Left forelimb (tissue), 1 donor: ENCODE measurements at places on chromosomes 2 and 18.

DNA sequence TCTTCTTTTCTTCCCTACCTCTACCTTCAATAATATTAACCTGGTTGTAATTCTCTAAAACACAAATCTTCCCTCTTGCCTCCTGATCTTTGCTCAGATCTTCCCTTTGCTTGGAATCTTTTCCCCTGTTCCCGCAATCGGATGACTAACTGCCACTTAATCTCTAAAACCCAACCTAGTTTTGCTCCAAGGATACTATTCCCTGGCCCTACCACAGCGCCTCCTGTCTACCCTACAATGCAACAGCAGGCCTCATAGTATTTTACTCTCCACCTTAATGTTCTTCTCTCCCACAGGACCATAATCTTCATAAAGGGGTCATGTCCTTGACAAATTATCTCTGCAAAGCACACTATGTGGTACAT is 246.8 kb upstream of the TNP1 start:
- no peak for DNase-seq

DNA sequence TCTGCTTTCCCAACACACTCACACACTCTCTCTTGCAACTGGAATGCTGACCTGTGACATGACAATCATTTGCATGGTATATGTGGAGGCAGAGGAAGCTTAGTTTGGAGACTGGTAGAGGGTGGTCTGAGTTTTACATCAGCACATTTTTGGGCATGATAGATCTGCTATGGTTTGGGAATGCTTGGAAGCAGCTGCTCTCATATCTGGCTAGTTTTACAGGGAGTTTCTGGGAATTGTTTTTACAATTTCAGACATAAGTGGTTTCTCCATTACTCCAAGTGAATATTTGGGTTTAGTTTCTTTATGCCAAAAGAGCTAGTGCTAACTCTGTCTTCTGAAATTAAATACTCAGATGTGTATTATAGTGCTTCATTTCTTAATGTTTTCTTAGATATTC is 977.6 kb downstream of the SUCLG1 start:
- no peak for DNase-seq

- no peak for DNase-seq
Observed at GRCh38 chr2:231633241-231633976, 40.7 kb downstream of the TEX44 start.

GRCh38 chr2:85709401-85709811 is 15.2 kb downstream of the GNLY start:
- no peak for DNase-seq

GRCh38 chr2:96527286-96528005 is 9.1 kb upstream of the ARID5A start:
- DNase-seq = no peak

DNA sequence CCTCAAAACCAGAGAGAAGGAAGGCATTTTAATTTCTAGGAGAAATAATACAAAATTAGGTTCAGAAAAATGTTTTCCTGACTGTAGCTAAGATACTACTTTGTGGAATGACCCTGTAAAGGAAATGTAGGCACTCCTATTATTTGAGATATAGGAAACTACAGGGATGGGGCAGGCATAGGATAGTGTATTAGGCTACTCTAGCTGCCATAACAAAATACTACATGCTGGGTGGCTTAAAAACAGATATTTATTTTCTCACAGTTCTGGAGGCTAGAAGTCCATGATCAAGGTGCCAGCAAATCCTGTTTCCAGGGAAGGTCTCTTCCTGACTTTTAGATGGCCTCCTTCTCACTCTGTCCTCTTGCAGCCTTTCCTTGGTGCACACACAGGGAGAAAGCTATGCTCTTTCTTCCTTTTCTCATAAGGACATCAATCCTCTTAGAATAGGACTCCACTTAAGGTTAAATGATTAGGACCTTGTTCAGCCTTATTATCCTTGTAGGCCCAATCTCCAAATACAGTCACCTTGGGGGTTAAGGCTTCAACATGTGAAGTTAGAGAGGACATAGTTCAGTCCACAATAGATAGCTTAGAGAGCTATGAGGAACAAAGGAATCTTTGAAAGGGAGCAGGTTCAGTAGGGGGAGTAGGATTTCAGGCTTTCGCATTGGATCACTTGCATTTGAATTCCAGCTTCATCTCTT is 14.0 kb upstream of the CAVIN2 start:
- DNase-seq = no peak

GRCh38 chr2:151111599-151112278 is 149.9 kb downstream of the RBM43 start:
- no peak for DNase-seq

DNA sequence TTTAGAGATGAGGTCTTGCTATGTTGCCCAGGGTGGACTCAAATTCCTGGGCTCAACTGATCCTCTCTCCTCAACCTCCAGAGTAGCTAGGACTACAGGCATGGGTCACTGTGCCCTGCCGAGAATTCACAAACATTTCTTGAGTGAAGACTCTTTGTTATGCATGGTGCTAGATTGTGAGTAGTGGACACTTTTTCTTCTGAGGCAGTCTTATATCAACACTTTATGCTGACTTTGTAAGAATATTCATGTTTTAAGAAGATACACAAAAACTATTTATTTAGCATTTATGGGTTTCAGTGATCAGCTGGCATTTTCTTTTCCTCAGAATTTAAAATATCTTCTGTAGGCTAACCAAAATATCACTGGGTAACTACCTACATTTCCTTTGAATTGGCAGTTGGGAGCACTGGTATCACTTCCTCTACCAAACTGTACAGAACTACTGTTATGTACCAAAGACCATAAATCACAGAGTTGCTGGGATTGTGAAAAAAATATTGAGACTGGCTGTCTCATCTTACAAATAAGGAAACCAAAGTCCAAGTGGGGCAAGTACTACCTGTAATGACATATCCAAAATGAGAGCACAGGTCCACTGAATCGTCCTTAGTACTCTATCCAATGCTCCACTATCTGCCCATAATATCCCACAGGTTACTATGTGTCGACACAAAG is 34.0 kb downstream of the DOCK10 start:
- DNase-seq = no peak

GRCh38 chr18:28412521-28412920 is 235.6 kb upstream of the CDH2 start:
- DNase-seq = no peak

- no peak for DNase-seq
Observed at GRCh38 chr2:132392221-132392620, 24.4 kb upstream of the GPR39 start.

DNA sequence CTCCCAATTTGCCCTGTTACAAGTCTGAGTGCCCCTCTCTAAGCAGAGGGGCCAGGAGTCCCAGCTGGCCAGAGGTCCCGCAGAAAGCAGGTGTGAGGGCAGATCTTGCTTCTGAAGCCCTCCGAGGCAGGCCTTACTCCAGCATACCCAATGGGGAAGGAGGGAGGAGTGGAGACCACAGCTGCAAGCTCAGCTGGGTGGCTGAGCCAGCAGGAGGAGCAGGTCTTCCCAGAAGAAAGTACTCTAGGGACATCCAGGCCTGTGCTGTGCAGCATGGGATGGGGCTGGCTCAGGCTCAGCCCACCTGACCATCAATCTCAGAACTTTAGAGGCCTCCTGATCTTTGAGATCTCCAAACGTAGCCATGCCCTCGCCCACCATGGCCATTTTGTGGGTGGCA is 31.3 kb downstream of the PLB1 start:
- no peak for DNase-seq

DNA sequence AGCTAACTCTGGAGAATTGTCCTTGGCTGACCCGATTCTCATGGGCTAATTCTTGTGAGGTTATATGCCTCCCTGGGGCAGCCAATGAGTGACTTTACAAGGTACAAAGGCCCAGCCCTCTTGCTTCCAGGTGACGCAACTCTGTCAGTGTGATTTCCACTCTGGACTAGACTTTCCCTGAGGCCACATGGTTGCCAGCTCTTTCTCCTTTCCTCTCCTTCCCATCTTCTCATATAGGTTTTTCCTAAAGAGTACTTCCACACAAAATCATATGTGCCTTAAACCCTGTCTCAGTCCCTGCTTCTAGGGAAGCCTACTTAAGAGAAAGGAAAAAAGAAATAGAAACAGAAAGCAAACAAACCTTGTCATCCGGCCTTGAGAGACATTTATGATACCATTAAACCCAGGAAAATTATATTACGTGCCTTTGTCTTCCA is 226.2 kb upstream of the ZSWIM2 start:
- no peak for DNase-seq

GRCh38 chr2:176414641-176415040 is 145.4 kb downstream of the MTX2 start:
- no peak for DNase-seq

DNA sequence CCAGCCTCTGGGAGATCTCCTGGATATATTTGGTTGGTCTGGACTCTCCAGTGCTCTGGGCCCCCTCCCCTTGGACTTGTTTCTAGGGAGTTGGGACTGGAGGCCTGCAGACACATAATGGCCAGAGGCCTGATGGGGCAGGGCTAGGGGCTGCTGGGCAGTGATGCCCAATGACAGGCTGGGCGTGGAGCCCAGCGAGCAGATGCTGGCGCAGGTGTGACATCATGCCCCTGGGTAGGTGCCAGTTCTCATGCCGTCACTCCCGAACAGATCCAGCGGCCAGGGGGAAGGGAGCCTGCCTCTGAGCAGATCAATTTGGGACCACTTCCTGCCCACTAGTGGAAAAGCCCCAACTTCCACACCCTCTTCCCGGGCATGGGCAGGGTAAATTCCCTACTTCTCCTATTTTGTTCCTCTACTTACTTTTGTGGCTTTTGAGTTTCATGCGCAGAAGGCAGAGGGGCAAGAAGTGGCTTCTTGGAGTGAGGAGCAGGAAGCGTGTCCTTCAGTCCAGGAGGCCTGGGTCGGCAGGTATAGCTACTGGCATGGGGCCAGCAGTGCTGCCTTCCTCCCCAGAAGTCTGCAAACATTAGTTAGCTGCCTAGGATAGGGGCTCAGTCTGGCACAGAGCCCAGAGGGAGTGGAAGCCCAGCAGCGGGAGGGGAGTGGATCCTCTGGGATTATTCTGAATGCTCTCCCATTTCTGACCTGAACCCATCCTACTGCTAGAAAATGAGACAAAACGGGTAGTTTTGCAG is 6.1 kb downstream of the MPV17 start:
- DNase-seq = no peak

DNA sequence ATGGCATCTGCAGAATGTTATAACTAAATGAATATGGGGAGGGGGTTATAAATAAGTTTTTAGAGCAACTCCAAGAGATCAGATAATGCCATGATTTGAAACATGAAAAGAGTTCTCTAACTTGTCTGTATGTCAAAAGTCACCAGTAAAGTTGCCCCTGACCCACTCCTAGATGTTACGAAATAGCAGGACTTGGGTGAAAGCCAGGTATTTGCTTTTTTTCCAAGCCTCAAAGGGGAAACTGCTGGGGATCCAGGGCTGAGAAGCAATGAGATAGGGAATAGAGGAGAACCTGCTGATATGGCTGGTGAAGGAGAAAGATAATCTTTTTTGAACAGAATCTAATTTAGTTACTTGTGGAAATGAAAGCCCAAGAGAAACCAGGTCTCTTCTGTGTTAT is 191.5 kb upstream of the CDH20 start:
- DNase-seq = no peak

DNA sequence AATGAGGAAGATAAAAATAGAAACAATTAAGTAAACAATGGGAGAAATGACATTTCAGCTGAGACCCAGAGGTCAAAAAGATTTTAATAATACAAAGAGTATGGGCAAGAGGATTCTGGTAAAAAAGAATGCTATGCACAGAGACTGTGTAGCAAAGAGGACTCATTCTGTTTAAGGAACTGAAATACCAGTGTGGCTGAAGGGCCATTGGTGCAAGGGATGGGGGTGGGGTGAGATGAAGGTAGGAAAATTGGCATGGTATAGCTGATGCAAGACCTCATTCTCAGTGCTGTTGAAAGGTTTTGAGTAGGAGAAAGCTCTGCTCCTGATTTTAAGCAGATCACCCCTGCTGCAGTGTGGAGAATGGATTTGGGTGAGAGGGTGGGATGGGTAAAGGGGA is 10.8 kb downstream of the GALNT1 start:
- DNase-seq = no peak

- DNase-seq = no peak
Observed at GRCh38 chr2:200021449-200022114, 66.2 kb downstream of the MAIP1 start.

- DNase-seq = no peak
Observed at GRCh38 chr2:221807706-221808105, 235.6 kb upstream of the EPHA4 start.

DNA sequence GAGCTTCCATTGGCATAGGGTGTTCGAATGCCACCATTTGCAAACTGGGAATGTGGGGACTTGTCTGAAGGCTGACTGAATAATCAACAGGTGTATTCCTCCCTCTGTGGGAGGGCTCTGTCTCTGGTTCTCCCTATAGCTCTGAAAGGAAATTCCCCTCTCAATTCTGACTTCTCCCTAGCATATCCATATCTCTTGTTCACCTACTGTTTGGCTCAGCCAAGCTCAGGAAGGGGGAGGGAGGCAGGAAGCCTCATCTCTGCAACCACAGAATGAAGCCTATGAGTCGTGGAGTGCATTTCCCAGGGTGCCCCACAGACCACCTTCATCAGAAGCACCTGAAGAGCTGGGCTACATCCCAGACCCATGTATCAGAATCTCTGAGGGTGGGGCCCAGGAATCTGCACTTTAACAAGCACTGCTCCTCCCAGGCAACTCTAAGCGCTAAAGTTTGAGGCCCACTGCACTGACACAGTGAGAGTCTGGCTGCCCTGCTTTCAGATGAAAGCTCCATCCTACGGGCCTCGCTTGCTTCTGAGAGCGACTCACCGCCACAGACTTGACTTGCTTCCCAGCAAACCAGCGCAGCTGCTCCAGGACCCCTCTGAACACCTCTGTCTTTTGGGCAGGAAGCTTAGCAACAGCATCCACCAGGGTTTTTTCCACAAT is 32.0 kb downstream of the XDH start:
- DNase-seq = no peak

DNA sequence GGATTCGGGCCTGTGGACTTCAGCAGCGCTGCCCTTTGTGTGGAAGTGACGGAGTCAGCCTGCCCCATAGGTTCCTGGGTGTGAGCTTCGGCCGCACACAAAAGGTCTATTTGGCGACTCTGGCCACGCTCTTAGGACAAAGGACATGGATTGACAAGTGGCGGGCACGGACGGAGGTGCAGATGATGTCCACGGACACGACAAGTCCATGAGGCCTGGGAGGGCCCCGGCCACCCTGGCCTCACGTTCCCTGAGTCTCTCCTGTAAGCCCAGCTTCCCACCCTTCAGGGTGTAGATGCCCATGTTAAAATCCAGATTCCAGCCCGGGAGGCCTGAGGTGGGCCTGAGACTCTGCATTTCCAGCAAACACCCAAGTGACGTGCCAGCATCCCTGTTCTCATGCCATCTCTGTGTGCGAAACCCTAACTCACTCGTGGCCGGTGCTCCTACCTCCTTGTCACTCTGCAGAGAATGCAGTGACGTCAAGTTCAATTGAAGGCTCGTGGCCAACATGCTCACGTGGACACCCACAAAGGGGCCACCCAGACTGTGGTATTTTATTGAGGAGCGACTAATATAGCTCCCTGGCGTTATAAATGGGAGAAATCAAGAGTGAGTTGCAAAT is 111.7 kb downstream of the RTP5 start:
- DNase-seq = no peak

- DNase-seq = no peak
Observed at GRCh38 chr2:189657867-189658266, 3.4 kb upstream of the ASNSD1 start.

- no peak for DNase-seq
Observed at GRCh38 chr2:150144546-150145298, 342.7 kb downstream of the RND3 start.
